Stimulated activated CD8-positive, alpha-beta memory T cell treated with anti-CD3 and anti-CD28 coated beads, Interleukin-15, amount 100 ng/mL, for 1 hour (primary cell): ENCODE measurements at places on chromosomes 2 and 18.

- DNase-seq = no peak
These were observed 115.6 kb downstream of the COLEC12 start for GRCh38 chr18:384897-385296.

GRCh38 chr18:47985866-47986265, 55.4 kb upstream of the SMAD2 start:
- no peak for DNase-seq

DNA sequence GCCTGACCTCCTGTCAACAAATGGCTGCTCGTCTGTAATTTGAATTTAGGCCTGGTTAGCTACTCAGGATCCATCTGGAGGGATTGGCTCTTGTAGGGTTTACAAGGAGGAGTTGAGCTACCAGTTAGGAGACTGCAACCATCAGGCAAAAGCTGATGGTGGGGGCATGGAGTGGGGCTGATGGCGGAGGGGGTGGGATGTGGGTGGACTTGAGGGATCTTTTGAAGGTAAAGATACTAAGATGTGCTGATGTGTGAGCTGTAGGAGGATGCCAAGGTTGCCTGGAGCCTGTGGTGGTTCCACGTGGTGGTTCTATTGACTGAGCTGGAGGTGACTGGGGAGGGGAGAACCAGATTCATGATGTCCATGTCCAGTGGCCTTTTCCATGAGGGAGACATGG, 240.7 kb downstream of the LPIN1 start:
- DNase-seq = no peak

DNA sequence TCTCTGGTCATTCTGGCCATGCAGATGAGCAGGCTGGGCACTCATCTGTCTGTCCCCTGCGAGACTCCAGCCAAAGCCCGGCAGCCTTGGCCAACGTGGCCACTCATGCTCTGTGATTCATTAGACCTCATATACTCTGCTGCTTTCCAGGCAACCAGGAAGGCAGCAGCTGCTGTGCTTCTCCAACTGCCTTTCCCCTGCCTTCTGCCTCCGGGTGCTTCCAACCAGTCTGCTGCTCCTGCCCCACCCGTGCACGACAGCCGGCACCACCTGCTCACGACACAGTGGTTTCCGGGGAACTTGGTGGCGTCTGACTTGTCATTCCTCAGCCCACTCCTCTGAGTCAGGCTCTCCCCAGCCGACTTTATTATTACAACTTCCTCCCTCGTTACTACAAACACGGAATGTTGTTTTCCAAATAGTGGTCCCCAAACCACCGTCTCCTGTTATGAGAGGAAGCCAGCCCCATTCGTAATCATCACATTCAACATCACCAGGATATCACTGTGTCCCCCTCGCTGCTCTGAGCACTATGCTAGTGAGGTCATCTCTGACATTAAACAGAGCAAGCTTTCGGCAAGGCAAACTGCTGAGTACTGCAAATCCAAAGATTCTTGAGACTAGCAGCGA, 392.4 kb downstream of the ALK start:
- DNase-seq = no peak

GRCh38 chr2:205769495-205769850, 87.2 kb downstream of the NRP2 start:
- DNase-seq = no peak

DNA sequence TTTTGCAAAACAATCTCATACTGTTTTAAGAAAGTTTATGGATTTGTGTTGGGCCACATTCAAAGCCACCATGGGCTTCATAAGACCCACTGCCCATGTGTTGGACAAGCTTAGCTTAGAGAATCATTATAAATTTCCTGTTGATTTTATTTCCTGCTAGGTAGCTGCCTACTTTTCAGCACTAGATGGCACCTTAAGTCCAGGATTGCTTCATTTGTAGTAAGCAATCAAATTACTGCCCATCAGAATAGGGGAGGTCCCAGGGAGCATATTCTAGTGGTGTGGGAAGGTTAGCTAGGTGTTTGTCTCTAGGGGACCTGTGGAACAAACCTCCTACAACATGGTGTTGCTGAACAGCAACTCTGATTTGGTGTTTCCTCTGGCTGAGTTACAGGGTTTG, 11.0 kb upstream of the DCDC2C start:
- no peak for DNase-seq

DNA sequence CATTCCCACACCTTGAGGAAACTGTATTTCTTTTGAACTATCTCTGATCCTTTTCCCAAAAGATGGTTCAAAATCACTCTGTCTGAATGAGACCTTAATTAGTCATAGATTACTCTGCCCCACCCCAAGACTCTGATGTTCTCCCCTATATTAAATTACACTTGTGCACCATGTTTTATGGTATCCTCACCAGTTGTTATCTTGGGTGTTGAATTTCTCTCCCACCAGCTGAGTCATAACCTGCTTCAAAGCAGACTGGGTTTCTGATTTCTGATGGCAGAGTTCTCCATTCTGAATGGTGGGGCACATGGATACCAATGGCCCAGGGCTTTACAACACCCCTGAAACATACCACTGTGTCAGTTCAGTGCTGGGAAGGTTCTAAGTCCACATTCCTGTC, 15.0 kb downstream of the CDH20 start:
- no peak for DNase-seq

DNA sequence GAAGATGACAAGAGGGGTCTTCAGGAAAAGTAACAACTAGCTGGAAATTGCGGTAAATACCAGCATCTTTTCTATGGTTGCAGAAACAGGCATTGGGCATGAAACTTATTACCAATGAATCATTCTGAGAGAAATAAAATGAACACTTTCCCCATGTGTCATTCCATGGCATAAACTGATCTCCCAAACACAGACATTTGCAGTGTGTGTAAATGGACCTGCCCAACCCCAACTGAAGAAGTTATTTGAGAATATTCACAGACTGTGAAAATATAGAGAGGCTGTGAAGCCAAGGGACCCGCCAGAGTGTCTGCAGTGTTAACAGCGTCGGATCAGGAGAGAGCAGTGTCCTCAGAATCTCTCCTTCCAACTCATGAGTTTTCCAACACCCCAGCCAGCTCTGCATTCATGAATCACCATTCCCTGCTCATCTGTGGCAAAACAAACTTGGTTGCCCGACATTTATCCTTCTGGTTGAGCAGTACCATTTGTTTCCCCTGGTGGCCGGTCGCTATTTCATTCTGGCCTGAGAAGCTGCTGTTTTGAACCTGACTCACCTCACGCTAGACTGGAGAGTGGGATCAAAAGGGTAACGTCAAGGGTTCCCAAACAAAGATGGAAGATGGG, 238.4 kb downstream of the PID1 start:
- no peak for DNase-seq

DNA sequence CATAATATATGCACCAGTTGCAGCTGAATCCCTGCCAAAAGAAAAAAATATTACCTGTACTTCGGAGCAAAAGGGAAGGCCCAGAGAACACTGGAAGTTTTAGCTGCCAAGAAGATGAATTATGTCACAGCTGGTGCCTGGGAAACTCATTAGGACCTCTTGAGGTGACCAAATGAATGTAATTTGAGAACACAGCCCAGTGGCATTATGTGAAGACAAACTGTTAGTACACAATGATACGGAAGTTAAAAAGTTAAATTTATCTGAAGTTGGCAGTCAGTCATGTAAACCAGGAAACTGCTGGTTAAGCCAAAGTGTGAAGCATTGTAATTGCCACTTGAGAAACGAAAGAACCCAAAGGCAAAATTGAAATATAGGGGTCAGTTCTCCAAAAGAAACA, 80.7 kb downstream of the EML4 start:
- DNase-seq = no peak

DNA sequence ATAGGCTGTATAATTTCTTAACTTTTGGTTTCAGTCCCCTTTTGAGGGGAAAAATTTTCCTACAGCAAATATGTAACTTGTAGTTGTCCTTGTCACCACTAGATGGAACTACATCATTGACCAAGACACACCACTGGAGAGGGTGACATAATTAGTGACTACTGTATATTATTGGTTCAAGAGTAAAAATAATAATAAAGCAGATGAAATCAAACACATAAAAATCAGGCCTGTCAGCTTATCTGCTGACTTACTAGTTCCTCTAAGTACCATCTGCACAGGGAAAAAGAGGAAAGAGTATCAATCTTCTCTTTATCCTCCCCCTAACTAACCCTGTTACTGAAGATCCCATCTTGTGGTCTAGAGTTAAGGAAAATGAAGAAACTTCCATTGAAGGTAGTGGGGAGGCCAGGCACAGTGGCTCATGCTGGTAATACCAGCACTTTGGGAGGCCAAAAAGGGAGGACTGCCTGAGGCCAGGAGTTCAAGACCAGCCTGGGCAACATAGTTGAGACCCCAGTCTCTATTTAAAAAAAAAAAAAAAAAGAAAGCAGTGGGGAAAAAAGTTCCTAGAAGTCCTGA, 29.6 kb upstream of the ENOSF1 start:
- DNase-seq = no peak

DNA sequence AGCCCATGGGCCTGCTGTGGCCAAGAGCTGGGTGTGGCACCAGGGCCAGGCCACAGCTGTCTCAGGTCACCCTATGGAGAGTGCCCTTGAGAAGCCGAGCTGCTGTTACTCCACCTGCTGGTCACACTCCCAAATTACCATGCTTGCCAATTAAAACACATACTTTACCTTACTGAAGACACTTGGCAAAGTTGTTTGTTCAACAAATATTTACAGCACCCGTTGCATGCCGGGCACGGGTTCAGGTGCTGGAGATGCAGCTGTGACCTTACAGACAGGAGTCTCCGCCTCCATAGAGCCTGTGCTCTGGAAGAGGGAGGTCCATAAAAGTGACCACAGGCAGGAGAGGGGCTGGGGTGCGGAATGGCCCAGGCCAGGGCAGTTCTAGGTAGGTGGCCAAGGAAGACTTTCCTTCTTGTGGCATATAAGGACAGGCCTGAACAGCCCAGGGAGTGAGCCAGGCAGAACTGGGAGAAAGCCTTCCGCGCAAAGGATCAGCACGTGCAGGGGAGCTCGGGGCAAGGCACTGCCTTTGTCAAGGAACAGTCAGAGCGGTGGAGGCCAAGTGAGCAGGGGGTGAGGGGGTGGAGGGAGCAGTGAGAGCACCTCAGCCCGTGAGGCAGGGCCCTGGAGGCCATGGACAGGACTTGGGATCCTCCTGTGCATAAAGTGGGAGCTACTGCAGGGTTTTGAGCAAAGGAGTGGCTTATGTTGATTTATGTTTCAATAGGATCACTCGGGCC, 23.6 kb upstream of the RBM44 start:
- no peak for DNase-seq

DNA sequence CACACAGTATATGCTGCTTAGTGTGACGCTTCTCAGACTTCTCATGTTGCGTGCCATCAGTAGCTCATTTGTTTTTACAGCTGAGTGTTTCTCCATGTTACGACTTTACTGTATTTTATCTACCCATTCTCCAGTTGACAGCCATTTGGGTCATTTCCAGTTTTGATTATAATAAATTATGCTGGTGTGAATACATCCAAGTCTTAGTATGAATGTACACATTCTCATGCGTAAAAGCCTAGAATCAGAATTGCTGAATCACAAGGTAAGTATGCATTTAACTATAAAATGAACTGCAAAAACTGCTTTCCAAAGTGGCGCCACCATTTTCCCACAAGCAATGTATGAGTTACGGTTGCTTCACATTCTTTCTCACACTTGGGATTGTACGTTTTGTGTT, 184.2 kb upstream of the SLC35G4 start:
- no peak for DNase-seq

DNA sequence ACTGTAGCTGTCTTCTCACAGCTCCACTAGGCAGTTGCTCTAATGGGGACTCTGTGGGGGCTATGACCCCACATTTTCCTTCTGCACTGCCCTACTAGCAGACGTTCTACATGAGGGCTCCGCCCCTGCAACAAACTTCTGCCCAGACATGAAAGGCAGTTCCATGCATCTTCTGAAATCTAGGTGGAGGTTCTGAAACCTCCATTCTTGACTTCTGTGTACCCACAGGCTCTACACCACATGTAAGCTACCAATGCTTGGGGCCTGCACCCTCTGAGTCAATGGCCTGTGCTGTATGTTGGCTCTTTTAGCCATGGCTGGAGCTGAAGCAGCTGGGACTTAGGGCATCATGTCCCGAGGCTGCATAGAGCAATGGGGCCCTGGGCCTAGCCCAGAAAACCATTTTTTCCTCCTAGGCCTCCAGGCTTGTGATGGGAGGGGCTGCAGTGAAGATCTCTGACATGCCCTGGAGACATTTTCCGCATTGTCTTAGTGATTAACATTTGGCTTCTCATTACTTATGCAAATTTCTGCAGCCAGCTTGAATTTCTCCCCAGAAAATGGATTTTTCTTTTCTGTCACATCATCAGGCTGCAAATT, 123.0 kb downstream of the MYCN start:
- no peak for DNase-seq

DNA sequence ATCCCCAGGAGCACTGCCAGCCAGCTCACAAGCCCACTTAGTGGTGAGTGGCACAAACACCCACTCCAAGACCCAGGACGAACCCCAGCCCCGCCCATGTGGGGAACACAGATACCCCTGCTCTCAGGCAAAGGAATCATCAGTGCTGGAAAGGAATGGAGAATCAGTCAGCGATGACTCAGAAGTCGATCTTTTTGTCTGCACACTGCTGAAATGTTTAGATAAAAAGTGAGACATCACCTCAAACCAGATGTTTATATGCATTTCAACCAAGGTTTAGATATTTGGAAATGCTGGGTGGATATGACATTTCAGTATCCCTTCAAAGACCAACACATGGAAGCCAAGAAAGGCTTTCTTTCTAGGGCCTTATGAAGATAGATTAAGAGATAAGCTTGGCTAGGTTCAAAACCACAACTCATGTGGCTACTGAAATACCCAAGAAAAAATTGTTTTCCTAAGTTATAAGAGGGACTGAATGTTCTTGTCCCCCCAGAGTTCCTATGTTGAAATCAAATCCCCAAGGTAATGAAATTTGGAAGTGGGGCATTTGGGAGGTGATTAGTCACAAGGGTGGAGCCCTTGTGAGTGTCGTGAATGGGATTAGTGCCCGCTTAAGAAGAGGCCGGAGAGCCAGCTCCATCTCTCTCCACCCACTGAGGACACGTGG, 43.7 kb downstream of the POU3F3 start:
- DNase-seq = no peak

- DNase-seq = no peak
These were observed 82.3 kb downstream of the STPG4 start for GRCh38 chr2:47072728-47073191.

DNA sequence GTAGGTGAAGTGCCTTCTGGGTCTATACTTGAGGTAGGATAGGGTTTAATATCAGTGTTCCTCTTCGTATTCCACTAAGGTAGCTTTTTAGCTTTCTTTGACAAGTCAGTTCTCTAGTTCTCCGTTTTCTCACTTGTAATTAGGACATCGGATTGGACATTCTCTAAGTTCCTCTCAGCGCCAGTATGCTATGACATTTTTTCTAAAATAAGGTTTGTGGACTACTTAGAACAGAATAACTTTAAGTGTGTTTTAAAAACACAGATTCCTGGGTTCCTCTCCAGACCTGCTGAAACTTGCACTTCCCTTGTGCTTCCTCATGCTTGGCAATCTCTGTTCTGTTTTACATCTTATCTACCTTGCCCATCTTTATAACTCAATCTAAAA, 69.3 kb upstream of the YWHAQ start:
- DNase-seq = no peak

- DNase-seq = no peak
These were observed 288.1 kb upstream of the FIGN start for GRCh38 chr2:164023896-164024295.
